ENCODE measurements at places on chromosomes 13 and 19. TPM values are rescaled to one million over a fixed set of nuclear protein-coding genes. Genes with fewer than 3 reads are reported as not detected.
A peak's percentile ranks its signal among the peaks of the same experiment; 100 is the strongest.

Gene NTN5
- total RNA-seq: 2.7 TPM

Gene OR7A5
- total RNA-seq: not detected

Gene TMEM145
- total RNA-seq: not detected

DNA sequence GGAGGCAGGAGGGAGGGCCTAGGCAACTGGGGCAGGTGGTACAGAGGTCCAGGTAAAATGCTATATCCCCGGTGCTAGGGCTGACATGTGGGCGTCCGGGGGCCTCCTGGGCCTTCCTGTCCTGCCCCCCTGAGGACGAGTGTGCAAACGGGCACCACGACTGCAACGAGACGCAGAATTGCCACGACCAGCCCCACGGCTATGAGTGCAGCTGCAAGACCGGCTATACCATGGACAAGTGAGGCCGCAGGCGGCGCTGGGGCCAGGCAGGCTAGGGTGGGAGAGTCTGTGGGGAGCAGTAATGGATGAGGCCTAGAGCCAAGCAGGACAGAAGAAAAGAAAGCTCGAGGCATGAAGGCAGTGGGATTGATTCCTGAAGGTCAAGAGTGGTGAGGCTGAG, 21.3 kb downstream of the CNFN start:
- DNase-seq: no peak

Gene ZNF100
- 11.0 TPM for total RNA-seq

Gene GPR12
- not detected for total RNA-seq

- no peak for DNase-seq
These were observed 121.9 kb upstream of the SOX1 start for GRCh38 chr13:111945086-111945485.

GRCh38 chr13:76029088-76029487, 393.0 kb downstream of the LMO7 start:
- no peak for DNase-seq

GRCh38 chr13:21282065-21282464, 105.6 kb downstream of the MRPL57 start:
- no peak for DNase-seq

GRCh38 chr19:49113762-49114629, at the start of gene LIN7B:
Gene LIN7B, plus strand, starts transcription at chr19:49114370. Its CDS starts 35 bp downstream, at chr19:49114405.
- peak; percentile 78 for DNase-seq

DNA sequence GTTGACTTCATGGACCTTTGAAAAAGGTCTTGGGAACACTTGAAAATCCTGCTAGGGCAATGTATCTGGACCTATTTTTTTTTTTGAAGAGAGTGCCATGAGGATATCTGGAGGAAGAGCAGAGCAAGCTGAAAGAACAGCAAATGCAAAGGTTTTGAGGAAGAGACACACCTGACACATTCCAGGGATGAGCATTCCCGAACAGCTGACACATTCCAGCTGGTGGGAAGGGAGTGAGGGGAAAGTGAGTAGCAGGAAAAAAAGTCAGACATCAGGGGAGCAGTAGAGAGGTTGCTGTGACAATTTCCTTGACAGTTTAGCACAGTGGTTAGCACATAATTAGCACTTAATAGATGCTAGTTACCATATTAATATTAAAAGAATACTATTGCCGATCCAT, 14.7 kb downstream of the DGKH start:
- no peak for DNase-seq

- no peak for DNase-seq
These were observed 12.7 kb upstream of the SLC44A2 start for GRCh38 chr19:10612499-10613119.

DNA sequence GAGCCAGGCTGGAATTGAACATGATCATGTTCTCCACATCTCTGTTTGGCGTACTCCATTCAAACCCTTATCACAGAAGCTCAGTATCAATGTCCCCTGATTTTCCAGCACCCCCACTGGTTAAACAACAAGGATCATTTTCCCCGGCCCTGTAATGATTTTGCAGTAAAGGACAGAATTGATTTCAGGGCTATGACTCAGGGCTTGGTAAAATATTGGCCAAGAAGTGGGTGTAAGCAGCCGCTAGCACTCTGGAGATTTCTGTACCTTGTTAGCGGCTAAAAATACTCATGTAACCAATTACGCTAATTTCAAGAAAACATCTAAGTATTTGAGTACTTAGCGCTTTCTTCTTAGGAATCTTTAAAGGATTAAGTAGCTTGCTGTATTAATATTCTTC, 69.5 kb upstream of the FNDC3A start:
- DNase-seq: no peak

DNA sequence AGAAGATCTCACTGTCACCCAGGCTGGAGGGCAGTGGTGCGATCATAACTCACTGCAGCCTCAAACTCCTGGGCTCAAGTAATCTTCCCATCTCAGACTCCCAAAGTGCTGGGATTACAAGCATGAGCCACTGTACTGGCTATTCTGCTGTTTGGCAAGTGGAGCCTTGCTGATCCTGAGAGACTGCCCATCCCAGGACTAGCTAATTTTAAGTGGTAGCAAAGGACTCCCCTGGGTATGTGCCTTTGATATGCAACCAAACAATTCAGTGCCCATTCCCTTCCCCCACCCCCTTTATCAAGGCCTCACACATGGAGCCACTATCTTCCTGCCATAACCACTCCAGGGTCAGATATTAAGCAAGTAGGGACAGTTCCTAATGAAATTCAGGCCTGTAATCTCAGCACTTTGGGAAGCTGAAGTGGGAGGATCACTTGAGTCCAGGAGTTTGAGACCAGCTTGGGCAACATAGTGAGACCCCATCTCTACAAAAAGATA, 17.0 kb upstream of the ZNF460 start:
- no peak for DNase-seq

DNA sequence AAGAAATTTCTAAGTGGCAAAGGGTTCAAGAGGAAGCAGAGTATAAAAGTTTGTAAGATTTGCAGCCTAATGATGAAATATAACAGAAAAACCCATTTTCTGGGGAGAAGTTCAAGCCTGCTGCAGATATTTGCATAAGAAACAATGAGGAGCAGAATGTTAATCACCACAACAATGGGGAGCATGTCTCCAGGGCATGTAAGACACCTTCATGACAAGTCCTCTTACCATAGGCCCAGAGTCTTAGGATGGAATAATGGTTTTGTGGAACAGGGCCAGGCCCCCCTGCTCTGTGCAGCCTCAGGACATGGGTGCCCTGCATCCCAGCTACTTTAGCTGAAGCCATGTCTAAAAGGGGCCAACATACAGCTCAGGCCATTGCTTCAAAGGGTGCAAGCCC, 809.0 kb upstream of the SLITRK5 start:
- no peak for DNase-seq

DNA sequence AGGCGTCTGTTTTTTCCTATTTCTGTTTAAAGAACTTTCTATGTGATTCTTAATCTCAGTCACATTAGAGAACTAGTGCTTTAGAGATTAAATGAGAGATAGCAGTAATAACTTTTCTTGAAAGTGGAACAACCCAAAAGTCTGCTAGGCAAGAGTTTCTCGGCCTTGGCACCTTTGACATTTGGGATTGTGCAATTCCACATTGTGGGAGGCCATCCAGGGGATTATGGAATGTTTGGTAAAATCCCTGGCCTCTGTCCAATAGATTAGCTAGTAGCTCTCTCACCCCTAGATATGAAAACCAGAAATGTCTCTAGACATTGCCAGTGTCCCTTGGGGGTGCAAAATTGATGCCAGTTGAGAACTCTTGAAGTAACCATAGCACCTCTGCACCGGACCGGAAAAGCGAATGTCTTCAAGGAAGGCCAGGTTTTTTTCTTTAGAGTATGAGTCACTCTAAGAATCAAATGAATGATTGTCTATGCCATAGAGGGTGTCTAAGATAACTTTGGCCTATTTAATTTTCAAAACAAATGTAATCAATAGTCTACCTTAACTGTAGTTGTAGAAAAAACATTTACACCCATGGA, 45.0 kb upstream of the IL17D start:
- DNase-seq: no peak

- no peak for DNase-seq
These were observed 21.5 kb downstream of the COLGALT1 start for GRCh38 chr19:17576758-17577456.

Gene MUC16
- not detected for total RNA-seq

DNA sequence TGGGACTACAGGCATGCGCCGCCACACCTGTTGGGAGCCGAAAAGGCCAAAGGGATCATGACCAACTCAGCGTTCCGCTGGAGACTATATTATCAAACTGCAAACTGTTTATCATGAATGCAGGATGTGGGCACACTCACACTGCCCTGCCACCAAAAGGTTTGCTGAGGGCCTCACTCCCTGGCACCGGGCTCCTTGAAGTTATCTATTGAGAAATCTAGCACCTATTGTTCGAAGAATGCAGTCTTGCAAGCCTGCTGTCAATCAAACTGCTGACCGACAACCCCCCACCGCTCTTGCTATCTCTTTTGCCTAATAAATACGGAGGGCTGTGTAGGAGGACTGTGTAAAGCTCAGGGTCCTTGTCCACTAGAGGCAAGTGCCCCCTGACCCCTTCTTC, 5.2 kb upstream of the ZNF836 start:
- DNase-seq: no peak

- no peak for DNase-seq
These were observed 62.7 kb upstream of the LSM14A start for GRCh38 chr19:34109596-34109995.

DNA sequence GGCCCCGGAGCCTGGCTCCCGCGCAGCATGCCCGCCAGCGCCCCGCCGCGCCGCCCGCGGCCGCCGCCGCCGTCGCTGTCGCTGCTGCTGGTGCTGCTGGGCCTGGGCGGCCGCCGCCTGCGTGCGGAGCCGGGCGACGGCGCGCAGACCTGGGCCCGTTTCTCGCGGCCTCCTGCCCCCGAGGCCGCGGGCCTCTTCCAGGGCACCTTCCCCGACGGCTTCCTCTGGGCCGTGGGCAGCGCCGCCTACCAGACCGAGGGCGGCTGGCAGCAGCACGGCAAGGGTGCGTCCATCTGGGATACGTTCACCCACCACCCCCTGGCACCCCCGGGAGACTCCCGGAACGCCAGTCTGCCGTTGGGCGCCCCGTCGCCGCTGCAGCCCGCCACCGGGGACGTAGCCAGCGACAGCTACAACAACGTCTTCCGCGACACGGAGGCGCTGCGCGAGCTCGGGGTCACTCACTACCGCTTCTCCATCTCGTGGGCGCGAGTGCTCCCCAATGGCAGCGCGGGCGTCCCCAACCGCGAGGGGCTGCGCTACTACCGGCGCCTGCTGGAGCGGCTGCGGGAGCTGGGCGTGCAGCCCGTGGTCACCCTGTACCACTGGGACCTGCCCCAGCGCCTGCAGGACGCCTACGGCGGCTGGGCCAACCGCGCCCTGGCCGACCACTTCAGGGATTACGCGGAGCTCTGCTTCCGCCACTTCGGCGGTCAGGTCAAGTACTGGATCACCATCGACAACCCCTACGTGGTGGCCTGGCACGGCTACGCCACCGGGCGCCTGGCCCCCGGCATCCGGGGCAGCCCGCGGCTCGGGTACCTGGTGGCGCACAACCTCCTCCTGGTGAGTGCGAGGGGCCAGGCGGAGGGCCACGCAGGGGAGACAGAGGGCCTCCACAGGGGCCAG, at the start of gene KL:
KL (plus strand) TSS at position 10 of the 909 bp plus-strand sequence; CDS start at position 28, 18 bp downstream.
- peak; percentile 5 for DNase-seq

DNA sequence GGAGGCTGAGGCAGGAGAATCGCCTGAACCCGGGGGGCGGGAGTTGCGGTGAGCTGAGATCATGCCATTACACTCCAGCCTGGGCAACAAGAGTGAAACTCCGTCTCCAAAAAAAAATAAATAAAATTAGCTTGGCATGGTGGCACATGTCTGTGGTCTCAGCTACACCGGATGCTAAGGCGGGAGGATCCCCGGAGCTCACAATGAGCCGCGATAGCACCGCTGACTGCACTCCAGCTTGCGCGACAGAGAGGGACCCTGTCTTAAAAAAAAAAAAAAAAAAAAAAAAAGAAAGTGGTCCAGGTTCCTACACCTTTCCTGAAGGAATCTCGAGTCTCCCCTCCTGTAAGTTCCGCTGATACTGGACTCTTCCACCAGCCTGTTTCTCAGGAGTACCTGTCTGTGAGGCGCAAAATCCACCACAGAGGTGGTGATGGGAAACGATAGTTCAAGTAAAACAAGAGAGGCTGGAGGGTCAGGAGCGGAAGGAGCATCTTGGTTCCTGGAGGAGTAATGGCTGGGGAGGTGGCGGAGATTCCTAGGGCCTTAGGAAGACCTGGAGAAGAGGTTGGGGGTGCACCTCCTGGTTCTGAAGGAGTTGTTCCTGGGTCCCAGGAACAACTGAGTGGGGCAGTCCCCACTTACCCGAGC, 471 bp downstream of the FUT1 start:
- DNase-seq: no peak

Gene AP1M2
- 0.77 TPM for total RNA-seq

- DNase-seq: no peak
These were observed 16.5 kb downstream of the AXL start for GRCh38 chr19:41235480-41235879.

- no peak for DNase-seq
These were observed 7.3 kb downstream of the RASAL3 start for GRCh38 chr19:15456871-15457700.

GRCh38 chr19:17296273-17296672, 7.0 kb downstream of the ABHD8 start:
- no peak for DNase-seq

GRCh38 chr13:30826911-30827577, 79.0 kb upstream of the MEDAG start:
- no peak for DNase-seq

Gene SELENOV
- total RNA-seq: not detected

- peak; percentile 60 for DNase-seq
These were observed 9.8 kb upstream of the CIRBP start for GRCh38 chr19:1259206-1259875.
